Left hindlimb (tissue), 1 donor: ENCODE measurements at places on chromosomes 7 and 10.

- no peak for DNase-seq
Observed at GRCh38 chr7:124106575-124106974, 73.7 kb upstream of the TMEM229A start.

- peak; percentile 12 for DNase-seq
Observed at GRCh38 chr10:86343761-86344160, 22.8 kb downstream of the GRID1 start.

DNA sequence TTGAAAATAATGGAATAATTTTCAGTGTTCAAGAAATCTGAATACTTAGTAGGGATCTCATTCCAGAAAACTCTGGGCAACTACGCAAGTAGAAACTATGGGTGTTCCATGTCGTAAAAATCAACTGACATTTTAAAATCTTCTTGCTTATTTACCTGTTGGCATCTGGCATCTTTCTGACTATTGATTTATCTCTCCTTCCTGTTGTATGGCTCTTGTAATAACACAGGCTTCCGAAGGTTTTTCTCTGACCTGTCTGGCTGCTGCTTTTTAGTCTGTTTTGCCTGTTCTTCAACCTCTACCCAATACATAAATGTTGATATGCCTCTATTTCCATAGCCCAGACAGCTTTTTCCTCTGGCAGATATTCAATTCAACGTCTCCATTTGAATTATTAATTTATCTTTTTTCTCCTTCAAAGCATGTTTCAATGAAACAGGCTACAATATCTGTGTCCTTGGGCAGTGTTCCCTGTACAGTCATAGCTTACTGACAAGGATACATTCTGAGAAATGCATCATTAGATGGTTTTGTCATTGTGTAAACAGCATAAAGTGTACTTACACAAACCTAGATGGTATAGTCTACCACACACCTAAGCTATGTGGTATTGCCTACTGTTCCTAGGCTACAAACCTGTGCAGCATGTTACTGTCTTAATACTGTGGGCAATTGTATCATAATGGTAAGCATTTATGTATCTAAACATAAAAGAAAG, 105.9 kb upstream of the ETV1 start:
- DNase-seq: no peak

- DNase-seq: no peak
Observed at GRCh38 chr7:99123571-99124033, 20.3 kb downstream of the SMURF1 start.

GRCh38 chr10:18860631-18861240, 187.9 kb upstream of the MALRD1 start:
- no peak for DNase-seq

DNA sequence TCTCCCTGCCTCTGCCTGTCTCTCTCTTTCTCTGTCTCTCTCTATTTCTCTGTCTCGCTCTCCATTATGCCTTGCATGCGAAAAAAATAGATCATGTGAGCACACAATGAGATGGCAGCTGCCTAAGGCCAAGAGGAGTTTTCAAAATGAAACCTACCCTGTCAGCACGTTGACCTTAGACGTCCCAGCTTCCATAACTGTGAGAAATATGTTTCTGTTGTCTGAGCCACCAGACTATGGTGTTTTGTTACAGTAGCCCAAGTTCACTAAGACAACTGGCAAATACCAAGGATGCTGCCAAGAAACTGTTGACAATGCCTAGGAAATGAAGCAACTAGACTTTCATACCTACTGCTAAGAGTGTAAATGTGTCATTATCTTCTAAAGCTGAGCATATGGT, 70.6 kb upstream of the PLXDC2 start:
- no peak for DNase-seq

- DNase-seq: no peak
Observed at GRCh38 chr7:76354981-76355730, 3.6 kb downstream of the YWHAG start.
